ENCODE measurements at places on chromosomes 13 and 19. TPM values are rescaled to one million over a fixed set of nuclear protein-coding genes. Genes with fewer than 3 reads are reported as not detected.

Gene ZIM2
- not detected for total RNA-seq

Gene SMIM7
- 47.4 TPM for total RNA-seq

Gene KLHL1
- not detected for total RNA-seq

Gene ZNF45
- total RNA-seq = 4.0 TPM

Gene CYP2A6
- not detected for total RNA-seq

Gene FRY
- total RNA-seq = 13.7 TPM

DNA sequence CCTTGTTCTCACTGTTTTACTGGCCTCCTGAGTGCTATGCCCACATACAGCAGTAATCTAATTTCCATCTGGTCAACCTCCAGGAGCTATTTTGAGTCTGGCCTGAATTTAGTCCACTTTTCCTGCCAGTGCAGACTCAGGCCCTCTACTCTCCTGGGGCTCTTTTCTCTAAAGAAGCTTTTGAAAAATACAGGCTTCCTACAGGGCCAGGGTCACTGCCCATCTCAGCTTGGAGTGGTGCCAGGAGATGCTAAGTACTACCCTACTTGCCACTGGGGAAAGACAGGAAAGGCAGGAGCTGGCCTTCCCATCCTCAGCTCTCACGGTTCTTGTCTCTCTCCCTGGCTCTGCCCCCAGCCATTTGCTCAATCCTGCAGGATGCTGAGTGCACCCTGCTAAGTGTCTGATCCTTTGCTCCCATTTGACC is 101.7 kb upstream of the SERP2 start:
- peaks cover 16% of the 10 kb centered on the region for H3K4me1 ChIP-seq
- H3K36me3 ChIP-seq = no peaks in the 10 kb centered on the region
- no peaks in the 10 kb centered on the region for H3K27me3 ChIP-seq
- H3K4me3 ChIP-seq = no peak overlapping the region

GRCh38 chr13:61463024-61463423 is 47.4 kb upstream of the PCDH20 start:
- H3K27ac ChIP-seq = no peak overlapping the region
- no peaks in the 10 kb centered on the region for H3K4me1 ChIP-seq
- no peaks in the 10 kb centered on the region for H3K27me3 ChIP-seq
- H3K36me3 ChIP-seq = no peaks in the 10 kb centered on the region
- DNase-seq = no peak

GRCh38 chr19:17889609-17890214 is 18.0 kb downstream of the SLC5A5 start:
- no peaks in the 10 kb centered on the region for H3K27me3 ChIP-seq
- DNase-seq = no peak
- no peak overlapping the region for H3K4me3 ChIP-seq
- no peak overlapping the region for H3K27ac ChIP-seq
- no peaks in the 10 kb centered on the region for H3K36me3 ChIP-seq

- no peak for DNase-seq
- no peaks in the 10 kb centered on the region for H3K27me3 ChIP-seq
- no peaks in the 10 kb centered on the region for H3K4me1 ChIP-seq
- no peak overlapping the region for H3K27ac ChIP-seq
- H3K36me3 ChIP-seq = no peaks in the 10 kb centered on the region
- no peak overlapping the region for H3K4me3 ChIP-seq
These were observed 25.8 kb downstream of the NALCN start for GRCh38 chr13:101390461-101390860.

GRCh38 chr13:79492313-79492798 is 11.4 kb downstream of the NDFIP2 start:
- peaks cover 4% of the 10 kb centered on the region for H3K4me1 ChIP-seq
- H3K27me3 ChIP-seq = no peaks in the 10 kb centered on the region
- DNase-seq = no peak
- H3K4me3 ChIP-seq = no peak overlapping the region
- H3K36me3 ChIP-seq = no peaks in the 10 kb centered on the region

- H3K36me3 ChIP-seq = peaks cover 38% of the 10 kb centered on the region
- no peaks in the 10 kb centered on the region for H3K27me3 ChIP-seq
- H3K27ac ChIP-seq = no peak overlapping the region
- H3K4me3 ChIP-seq = no peak overlapping the region
These were observed 11.6 kb downstream of the REXO1 start for GRCh38 chr19:1836458-1837221.

DNA sequence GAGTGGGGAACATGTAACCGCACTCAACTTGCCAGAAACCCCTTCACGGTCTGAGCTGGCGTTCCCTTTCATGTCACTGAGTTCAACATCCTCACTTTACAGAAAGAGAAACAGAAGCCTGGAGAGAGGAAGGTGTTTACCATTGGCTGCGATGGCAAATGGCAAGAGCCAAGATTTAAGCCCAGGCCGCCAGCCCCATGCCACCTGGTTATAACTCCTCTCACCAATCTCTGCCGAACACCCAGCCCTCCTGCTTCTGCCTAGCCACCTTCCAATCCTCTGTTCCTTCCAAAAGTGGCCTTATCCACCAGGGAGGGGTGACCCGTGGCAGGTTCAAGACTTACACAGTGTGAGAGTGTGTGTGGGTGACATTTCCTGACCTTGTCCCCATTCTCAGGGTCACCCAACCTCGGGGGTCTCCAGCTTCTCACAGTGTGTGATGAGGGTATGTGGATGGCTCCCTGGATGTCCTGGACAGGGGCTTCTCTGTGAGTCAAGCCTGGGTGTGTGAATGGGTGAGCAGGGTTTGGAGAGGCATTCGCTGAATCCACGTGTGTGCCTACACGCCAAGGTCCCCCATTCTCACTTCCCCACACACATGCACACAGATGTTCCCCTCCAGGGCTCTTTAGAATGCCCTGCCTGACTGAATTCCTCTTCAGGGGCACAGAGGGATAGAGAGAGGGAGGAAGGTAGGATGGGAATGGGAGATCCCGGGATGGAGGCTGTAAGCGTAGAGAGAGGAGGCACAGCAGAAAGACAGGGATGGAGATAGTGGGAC is 1.2 kb downstream of the CADM4 start:
- H3K36me3 ChIP-seq = no peaks in the 10 kb centered on the region
- DNase-seq = no peak

- no peak for DNase-seq
- H3K36me3 ChIP-seq = no peaks in the 10 kb centered on the region
- H3K27me3 ChIP-seq = peaks cover 39% of the 10 kb centered on the region
- no peak within 1 kb of the TSS for H3K27ac ChIP-seq
- peaks cover 95% of the 10 kb centered on the region for H3K4me1 ChIP-seq
These were observed at the start of gene LTBP4 for GRCh38 chr19:40601134-40601974. TSS of gene LTBP4 (plus strand) at chr19:40601369. CDS start at chr19:40601388, 19 bp downstream.

DNA sequence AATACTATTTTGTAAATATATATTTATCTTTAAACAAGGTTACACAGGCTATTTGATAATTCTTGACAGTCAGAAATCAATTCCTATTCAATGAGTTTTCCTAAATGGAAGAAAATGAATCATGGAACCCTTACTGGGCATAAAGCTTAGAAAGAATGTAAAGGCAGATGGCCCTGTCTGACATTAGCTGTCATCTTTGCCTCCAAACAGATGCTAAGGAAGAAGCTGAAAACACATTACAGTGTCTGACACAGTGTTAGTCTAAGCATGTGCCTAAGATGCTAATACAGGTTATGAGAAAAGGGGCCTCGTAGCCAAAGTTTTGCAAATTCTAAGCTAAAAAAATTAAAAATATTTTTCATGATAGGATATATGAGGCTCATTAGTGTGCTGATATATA is 112.8 kb downstream of the ITGBL1 start:
- DNase-seq = no peak
- no peak overlapping the region for H3K27ac ChIP-seq
- no peaks in the 10 kb centered on the region for H3K27me3 ChIP-seq

DNA sequence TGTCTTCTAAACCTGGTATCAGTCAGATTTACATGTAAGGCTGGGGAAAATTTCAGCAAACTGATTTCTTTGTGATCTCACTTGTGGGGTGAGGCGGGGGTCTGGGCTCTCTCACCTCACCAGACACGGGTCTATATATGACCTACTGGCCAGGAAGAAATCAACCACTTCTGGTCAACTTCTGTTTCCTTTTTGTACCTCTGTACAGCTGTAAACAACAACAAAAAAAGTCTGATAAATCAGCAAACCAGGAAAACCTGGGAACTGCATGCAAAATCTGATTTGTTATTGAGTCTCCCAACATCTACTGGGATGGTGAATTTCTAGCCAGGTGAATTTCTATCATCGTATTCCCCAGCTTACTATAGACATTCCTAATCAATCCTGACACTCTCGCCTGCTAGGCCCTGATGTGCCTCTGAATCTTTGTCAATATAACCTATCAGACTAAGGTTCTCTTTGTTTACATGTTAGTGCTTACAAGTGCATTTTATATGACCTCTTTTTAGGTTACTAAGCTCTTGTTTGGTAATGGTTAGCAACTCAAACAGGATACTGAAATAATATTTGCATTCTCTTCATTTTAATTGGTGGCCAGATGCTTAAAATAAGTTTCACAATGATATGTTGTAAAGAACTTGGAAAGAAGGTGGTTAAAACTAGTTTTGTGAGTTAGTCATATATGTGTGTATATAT is 77.7 kb downstream of the LRRC63 start:
- no peak overlapping the region for H3K27ac ChIP-seq
- H3K36me3 ChIP-seq = no peaks in the 10 kb centered on the region
- no peak for DNase-seq

DNA sequence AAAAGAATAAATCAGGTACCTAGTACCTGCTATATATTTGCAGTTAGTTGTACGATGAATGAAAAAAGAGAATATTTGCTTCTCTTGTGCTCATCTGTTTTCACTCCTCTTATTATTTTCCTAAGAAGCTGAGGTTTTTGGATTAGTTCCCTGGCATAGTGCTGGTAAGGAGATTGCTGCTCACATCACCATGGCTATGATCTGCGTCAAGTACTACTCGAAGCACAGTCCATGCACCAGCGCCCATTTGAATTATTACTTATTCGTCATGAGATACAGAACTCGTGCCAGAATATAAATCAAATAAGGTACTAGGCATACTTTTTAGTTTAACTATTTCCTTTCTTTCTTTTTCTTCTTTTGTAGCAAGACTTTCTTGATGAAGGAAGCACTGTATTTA is 7.1 kb downstream of the SERTM1 start:
- no peak for DNase-seq
- no peaks in the 10 kb centered on the region for H3K36me3 ChIP-seq
- no peaks in the 10 kb centered on the region for H3K4me1 ChIP-seq
- H3K4me3 ChIP-seq = no peak overlapping the region
- H3K27ac ChIP-seq = no peak overlapping the region

- no peaks in the 10 kb centered on the region for H3K27me3 ChIP-seq
- H3K4me1 ChIP-seq = peaks cover 27% of the 10 kb centered on the region
- peak overlapping the region; percentile 84 for H3K4me3 ChIP-seq
- peak overlapping the region; percentile 58 for H3K27ac ChIP-seq
These were observed 665 bp downstream of the ZNF497 start for GRCh38 chr19:58361900-58362271.

- H3K27ac ChIP-seq = peak overlapping the region; percentile 97
- peak overlapping the region; percentile 79 for H3K4me3 ChIP-seq
- H3K27me3 ChIP-seq = no peaks in the 10 kb centered on the region
- H3K4me1 ChIP-seq = peaks cover 59% of the 10 kb centered on the region
These were observed 1.0 kb upstream of the RPS5 start for GRCh38 chr19:58385891-58386575.

GRCh38 chr13:102701331-102701730 is 6.5 kb upstream of the METTL21C start:
- H3K27ac ChIP-seq = no peak overlapping the region
- H3K4me1 ChIP-seq = no peaks in the 10 kb centered on the region
- H3K27me3 ChIP-seq = no peaks in the 10 kb centered on the region
- H3K36me3 ChIP-seq = no peaks in the 10 kb centered on the region

DNA sequence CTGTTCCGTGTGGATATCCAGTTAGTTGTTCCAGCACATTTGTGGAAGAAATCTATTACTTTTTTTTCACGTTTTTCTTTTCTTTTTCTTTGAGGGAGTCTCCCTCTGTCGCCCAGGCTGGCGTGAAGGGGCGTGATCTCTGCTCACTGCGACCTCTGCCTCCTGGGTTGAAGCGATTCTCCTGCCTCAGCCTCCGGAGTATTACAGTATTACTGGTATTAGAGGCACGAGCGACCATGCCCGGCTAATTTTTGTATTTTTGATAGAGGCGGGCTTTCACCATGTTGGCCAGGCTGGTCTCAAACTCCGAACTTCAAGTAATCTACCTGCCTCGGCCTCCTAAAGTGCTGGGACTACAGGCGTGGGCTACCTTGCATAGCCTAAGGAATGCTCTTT is 43.6 kb downstream of the ZNF611 start:
- no peaks in the 10 kb centered on the region for H3K36me3 ChIP-seq

DNA sequence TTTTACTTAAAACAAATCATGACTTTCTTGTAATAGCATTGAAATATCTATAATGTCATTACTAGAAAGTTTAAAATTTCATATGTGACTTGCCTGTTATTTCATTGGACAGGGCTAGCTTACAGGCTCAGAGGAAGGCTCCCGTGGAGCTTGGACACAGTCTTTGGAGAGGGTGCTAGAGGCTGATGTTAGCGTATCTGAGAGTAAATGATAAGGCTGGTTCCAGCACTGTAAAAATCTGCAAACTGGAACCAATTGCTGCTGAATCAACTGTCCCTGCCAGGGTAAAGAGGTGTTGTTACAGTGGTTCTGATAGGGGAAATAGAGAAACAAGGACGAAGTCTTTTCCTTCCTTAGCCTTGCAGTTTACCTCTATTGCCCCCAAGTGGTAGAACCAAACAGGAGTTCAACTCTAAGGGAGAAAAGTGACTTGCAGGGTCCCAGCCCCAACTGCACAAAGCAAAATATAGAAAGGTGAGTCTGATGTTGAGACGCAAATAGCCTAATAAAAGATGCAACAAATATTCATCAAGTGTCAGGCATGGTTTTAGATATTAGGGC is 901.7 kb downstream of the DIAPH3 start:
- no peaks in the 10 kb centered on the region for H3K36me3 ChIP-seq
- DNase-seq = no peak
- H3K4me3 ChIP-seq = no peak overlapping the region
- no peak overlapping the region for H3K27ac ChIP-seq
- H3K4me1 ChIP-seq = no peaks in the 10 kb centered on the region
- no peaks in the 10 kb centered on the region for H3K27me3 ChIP-seq

DNA sequence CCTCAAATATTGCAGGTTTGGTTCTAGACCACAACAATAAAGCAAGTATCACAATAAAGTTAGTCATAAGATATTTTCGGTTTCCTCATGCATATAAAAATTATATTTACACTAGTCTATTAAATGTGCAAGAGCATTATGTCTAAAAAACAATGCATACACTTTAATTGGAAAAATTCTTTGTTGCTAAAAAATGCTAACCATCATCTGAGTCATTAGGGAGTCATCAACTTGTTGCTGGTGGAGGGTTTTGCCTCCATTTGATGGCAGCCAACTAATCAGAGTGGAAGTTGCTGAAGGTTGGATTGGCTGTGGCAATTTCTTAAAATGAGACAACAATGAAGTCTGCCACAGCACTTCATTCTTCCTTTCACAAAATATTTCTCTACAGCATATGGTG is 422.3 kb upstream of the GPC6 start:
- H3K4me3 ChIP-seq = no peak overlapping the region
- H3K27ac ChIP-seq = no peak overlapping the region
- H3K4me1 ChIP-seq = no peaks in the 10 kb centered on the region
- no peaks in the 10 kb centered on the region for H3K27me3 ChIP-seq

- H3K4me3 ChIP-seq = peak overlapping the region; percentile 49
- H3K4me1 ChIP-seq = peaks cover 66% of the 10 kb centered on the region
- peaks cover 13% of the 10 kb centered on the region for H3K36me3 ChIP-seq
- peak; percentile 73 for DNase-seq
These were observed 2.8 kb upstream of the LENG1 start for GRCh38 chr19:54162241-54162805.
